Stimulated activated CD4-positive, alpha-beta T cell treated with anti-CD3 and anti-CD28 coated beads, Interleukin-1b, Interleukin-23, amount 100 ng/mL, for 1 hour (primary cell): ENCODE measurements at places on chromosomes 7 and 10.

DNA sequence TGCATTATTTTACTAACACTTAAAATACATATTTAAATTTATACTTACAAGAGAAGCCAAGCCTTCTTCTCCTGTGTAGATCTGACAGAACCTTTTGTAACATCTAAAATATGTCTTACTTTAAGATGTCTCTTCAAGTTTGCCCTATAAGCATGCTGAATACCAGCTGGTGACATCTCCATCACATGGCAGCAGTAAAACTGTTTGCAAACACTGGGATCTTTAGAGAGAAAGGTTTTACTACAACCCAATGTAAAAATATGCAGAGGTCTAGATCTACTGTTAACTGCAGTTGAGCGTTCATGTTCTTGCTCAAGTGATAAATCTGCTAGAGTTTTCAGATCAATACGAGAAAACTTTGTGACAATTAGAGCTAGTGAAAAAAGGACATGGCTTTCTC is 23.2 kb downstream of the PDZD8 start:
- DNase-seq, result no peak

GRCh38 chr7:4472728-4473127 is 209.4 kb upstream of the FOXK1 start:
- no peak for DNase-seq

DNA sequence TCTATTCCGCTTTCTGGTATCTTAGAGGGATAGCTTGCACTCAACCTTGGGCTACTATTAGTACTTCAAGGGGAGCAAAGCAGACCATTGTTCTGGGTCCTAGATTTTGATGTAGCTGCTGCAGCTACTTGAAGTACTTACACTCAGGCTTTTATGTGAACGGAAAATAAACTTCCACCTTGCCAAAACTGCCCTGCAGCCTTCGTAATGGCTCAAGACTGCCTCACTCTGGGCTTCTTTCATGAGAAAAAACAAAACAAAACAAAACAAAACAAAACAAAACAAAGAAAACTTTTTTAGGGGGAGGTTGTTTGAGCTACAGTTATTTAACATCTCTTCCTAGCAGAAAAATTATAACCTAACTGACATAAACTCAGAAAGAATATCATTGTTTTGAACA is 19.4 kb upstream of the EPHB6 start:
- DNase-seq, result no peak

DNA sequence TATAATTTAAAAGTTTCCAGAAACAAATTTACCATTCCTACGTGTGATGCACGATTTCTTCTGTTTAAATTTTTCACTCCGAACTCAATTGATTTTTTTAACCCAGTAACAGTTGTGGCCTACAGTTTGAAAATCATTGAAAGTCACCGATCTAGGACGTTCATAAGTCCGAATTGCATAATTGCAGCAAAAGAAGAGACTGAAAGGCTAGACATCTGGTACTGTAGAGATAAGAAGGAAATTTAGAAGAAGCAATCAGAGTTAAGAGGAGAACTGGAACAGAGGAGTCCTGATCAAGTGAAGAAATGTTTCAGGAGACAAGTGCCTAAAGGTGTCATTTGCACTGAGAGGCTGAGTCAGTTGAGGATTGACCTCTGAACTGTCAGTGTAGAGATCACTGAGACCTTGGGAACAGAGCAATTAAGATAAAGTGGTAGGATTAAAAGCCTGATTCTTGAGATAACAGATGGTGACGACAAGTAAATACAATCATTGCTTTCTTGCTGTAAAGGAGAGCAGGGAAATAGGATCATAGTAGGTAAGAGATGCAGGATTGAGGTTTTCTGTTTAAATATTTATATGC is 73.5 kb downstream of the ZFAND4 start:
- DNase-seq, result no peak

DNA sequence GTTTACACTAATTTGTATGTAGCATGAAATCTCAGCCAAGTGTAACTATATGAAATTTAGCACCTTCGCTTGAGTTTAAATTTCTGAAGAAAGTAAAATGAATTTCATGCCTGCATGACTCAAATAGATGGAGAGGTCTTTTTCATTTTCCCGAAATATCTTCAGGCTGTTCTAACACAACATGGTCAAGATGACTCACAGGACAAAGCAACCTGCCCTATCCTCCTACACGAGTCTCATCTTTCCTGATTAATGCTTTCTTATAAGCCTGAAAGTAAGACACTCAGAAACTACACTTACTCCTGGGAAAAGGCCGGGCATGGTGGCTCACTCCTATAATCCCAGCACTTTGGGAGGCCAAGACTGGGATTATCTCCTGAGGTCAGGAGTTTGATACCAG is 41.2 kb downstream of the CH25H start:
- DNase-seq, result no peak
